CMK (cell line): ENCODE measurements at places on chromosomes 2 and 18.

- DNase-seq: no peak
Measured at GRCh38 chr2:43642363-43642762, 5.3 kb downstream of the PLEKHH2 start.

DNA sequence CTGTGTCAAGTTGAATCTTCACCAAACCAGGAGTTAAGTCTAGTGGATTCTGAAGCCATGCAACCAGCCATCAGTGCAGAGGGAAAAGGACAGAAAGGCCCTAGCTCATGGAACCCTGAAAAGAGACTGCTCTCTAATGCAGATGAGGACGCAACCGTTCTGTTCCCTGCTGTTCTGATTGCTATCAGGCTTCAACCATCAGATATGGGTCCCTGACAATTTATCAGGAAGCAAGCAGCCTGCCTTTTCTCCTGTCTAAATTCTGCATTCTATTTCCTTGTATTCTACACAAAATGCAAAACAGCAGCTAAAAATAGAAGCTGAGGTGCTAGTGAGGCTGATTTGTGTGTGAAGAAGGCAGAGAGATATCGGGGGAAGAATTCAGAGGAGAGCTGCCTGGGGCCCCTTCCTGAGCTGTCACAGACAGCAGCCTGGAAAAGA, 68.4 kb upstream of the RTN4 start:
- no peak for DNase-seq

DNA sequence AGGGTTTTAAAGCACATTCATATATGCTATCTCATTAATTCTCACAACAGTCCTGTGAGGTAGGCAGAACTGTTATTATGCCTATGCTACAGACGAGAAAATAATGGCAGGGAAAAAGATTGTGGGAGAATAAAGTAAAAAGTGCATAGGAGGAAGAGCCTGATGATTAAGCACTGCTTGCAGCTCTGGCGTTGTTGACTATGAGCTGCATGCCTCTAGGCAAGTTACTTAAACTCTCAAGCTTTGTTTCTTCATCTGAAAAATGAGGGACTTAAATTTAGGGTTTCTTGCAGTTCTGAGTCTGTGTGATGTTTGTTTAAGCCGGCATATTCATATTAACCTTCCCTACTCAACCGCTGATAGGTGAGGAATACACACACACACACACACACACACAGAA, 51.6 kb upstream of the RAPH1 start:
- DNase-seq: no peak

GRCh38 chr2:48715042-48715899, 40.3 kb downstream of the LHCGR start:
- peak; percentile 11 for DNase-seq

GRCh38 chr2:127155028-127155581, 48.2 kb upstream of the BIN1 start:
- no peak for DNase-seq

DNA sequence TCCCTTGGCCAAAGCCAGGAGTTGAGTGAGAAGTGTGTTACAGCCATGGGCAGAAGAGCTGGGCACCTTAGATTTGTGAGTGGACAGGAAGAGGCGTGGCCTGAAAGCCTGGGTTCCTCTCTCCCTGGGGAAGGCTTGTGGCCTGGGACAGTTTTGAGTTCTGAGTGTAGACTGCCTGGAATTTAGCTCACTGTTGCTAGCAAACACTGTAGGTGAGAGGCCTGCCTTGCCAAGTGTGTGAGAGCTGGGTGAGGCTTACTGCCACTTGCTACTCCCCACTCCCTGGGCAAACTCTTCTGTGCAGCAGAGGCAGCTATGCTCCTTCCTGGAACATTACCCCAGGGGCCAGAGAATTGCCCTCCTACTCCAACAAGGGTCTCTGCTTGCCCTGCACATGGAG, 150.0 kb upstream of the GALNT5 start:
- DNase-seq: no peak

DNA sequence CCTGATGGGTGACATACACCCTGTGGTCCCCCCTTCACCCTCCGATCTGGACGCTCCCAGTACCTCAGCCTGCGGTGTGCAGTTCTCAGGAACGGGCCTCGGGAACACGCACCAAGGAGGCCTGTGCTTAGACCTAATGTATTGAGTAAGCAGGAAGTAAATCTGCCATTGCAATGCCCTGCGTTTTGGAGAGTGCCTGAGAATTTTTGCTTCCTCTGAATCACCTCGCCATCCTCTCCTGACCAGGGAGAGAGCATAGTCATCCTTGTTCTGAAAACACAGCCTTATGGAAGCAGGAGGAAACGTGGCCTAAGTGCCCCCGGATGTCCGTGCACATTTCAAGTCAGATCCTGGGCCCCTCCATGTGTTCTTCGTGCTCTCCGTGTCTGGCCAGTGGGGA, 272.2 kb downstream of the NDUFA10 start:
- no peak for DNase-seq

DNA sequence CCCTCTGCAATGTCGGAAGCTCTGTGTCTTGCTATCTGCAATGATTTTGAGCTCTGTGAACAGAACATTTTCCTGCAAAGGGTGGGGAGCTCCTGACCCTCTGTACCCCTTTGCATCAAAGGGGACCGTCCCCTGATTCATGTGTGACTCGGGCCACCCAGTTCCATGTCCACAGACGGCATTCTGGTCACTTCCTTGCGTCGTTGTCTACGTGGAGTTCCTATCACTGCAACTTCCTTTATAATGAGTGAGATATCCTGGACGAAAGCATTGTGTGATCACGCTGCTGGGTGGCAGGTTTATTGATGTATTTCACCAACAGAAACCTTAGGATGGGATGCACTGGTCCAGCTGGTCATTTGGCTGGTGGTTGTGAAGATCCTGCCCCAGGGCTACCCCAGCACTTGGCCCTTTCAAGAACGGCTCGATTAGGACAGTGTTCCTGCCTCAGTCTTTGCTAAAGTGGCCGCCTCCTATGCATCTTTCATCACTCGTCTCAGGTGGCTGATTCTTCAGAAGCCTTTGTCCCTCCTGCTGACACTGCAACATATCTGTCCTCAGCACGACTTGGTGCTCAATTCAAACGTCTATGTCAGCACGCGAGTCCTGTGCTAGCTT, 202.7 kb downstream of the ACKR3 start:
- no peak for DNase-seq

DNA sequence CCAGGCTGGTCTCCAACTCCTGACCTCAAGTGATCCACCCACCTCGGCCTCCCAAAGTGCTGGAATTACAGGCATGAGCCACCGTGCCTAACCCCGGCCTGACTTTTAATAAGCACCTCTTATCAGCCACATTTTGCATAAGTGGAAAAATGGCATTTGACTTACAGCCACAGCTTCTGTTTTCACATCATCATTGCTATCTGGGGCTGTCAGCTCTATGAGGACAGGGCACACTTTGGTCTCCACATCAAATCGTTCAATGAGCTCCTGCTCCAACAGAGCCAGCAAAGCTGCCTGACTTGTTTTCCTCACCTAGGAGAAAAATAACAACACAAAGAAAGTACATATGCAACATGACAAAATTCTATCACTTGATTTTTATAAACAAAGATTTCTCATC, 26.4 kb downstream of the PPP4R1 start:
- DNase-seq: no peak

- no peak for DNase-seq
Measured at GRCh38 chr2:172047566-172048507, 37.5 kb upstream of the DLX1 start.

DNA sequence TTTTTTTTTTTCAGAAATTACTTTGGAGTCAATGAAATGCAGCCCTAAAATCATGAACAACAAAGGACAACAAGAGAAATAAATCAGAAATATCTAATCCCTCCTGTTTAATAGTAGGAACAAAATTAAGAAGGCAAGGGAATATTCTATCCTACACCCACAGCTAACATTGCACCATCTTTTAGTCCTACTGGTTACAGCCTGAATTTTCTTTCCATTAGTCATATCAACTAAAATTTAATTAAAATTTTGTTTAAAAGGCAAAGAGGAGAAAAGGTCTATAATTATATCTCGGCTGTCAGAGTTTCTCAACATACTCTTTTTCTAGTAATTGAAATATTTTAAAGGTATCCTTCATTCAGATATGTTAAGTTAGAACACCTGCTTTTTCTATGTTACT, 61.9 kb downstream of the DTNA start:
- DNase-seq: no peak

DNA sequence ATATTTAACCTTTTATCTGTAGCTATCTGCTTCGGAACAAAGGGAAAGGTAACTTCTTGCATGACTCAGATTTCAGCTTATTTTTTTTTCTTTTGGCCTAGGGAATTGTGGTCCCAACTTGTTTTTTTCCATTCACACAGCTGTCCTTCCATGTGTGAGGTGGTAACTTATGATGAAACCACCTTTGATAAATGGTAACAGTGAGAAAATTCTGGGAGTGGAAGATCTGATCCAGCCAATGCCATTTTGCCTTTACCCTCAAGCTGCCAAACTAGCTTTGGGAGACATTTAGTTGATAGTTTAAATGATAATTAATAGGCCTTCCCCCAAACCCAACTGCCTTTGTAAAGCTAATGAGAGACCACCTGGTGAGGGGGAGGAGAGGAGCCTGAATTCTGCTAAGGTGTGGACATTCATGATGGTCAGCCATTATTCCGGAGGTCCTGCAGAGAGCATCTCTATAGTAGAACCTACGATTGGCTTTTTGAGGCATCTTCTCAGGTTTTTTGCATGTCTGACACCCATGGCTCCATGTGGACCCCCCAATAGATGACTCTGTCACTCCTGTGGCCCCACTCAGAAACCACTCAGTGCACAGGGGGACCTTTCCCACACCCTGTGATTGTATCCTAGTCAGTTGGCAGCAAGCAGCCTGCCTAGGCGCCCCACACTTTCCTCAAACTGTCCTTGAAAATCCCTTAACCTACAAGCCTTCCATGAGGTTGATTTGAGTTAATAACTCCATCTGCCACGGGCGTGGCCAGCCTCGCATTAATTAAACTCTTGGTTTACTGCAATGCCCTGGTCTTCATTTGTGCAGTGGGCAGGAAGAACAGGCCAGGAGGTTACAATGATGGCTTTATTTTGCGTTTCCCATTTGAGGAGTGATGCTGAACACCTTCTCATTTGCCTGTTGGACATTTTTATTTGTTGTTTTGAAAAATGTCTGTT, 263.5 kb upstream of the PXDN start:
- no peak for DNase-seq

DNA sequence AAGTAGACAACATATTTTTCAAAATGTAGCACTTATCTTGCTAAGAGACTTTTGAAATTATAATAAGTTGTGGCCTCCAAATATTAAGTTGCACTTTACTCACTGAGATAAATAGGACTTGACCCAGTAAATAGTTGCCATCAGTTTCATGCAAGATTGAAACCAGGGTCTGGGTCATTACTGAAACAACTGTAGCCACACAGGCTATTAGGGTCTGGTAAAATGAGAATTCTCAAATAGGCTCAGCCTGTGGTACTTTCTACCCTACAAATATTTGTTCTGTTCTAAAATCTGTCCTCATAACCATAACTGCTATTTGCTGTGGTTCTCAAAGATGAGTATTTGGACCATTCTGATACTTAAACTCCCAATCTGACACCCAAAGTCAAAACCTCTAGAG, 115.4 kb upstream of the STK17B start:
- DNase-seq: no peak

- no peak for DNase-seq
Measured at GRCh38 chr2:670637-671036, 6.6 kb downstream of the TMEM18 start.

DNA sequence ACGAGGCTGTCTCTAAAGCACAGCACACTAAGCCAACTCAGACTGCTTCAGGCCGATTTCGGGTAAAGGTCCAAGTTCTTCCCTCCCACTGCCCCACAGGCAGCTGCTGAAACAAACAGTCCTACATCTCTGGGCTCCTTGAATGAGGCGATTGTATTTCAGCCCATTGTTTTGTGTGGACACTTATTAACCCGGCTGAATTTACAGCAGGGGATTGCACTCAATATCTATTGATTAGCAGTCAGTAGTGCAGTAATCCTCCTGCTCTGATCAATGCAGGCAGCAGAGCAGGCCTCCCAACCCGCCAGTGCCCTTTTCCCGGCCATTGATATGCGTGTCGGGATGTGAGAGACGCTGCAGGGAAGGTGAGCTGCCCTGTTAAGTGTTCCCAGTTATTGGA, 330.1 kb downstream of the CMPK2 start:
- no peak for DNase-seq

DNA sequence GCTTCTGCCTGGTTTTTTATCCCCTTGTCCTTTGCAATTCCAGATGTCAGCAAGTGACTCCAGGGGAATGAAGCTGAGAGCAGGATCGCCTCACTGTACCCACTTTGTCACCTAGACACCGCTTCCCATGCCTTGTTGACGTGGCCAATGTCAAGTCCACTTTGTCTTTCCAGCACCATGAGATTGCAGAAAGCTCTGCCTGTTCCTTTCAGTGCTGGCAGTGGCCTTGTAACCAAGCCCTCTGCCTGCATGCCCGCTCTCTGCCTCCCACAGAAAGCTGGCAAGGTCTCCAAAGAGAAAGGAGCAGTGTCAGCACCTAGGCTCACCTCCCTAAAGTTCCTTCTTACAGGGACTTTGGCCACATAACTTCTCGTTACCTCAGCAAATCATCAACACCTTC, 282.2 kb upstream of the ST6GAL2 start:
- DNase-seq: no peak

DNA sequence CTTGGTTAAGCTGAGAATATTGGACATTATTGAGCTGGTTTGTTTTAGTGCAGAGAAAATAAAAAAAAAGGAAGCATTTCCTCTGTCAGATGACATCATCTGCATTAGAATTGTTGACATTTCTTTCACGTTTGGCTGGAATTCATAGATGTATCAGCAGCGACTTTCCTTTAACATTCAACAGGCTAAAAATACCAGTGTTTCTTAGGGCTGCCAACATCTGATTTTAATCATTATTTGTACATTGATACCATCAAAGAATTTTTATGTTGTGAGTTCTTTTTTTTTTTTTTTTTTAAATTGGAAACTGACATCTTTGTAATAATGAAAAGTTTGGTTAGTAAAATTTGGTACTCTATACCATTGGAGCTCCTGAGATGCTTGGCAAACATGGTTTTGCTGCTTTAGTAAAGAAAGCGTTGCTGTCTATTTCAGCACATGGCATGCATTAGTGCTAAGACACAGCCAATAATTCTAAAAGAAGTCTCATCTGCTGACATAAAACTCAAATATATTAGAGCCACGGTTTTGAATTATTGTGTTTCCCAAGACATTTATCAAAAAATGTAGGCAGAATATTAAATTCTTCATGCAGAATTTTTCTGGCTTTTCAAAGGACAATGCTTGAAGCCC, 33.6 kb downstream of the GTF2A1L start:
- no peak for DNase-seq

DNA sequence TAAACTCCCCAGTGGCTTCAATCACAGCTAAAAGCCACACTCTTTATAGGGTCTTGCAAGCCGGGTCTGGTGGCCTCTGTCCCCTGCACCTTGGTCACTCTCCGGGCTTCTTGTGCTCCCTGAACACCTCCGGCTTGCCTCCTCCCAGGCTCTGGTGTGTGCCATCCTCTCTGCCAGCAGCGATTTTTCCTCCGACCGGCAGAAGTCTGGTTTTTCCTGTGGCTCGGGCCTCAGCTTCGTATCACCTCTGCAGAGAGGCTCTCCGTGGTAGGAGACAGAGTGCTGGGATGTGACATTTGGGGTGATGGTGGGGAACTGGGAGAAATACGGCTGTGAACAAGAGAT, 58.8 kb upstream of the HPCAL1 start:
- DNase-seq: no peak

- no peak for DNase-seq
Measured at GRCh38 chr2:227576812-227577211, 21.9 kb upstream of the SCYGR2 start.

GRCh38 chr2:53600815-53601214, 166.8 kb upstream of the CHAC2 start:
- no peak for DNase-seq

GRCh38 chr2:106104332-106105062, 89.6 kb downstream of the UXS1 start:
- peak; percentile 15 for DNase-seq
